ENCODE measurements at places on chromosomes 5 and 9.

- no peak for DNase-seq
These were observed 96.0 kb upstream of the ITGA2 start for GRCh38 chr5:52893105-52893504.

DNA sequence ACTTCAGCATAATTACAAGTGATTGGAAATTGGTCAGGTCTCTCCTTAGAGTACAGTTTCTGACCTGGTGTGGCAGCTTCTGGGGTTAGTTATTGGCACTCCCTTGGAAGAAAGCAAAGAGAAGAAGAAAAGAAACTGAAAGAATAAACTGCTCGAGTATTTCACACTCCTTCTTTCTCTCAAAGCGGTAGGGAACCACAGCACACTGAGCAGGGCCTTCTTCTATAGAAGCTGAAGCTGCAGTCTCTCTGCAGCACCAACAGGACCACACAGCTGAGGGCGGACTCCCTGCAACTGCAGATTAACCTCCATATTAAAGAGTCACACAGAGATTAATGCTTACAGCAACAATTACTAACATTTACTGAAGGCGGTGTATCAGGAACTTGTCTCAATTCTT lies 152.0 kb downstream of the TRPM6 start:
- DNase-seq, result no peak

DNA sequence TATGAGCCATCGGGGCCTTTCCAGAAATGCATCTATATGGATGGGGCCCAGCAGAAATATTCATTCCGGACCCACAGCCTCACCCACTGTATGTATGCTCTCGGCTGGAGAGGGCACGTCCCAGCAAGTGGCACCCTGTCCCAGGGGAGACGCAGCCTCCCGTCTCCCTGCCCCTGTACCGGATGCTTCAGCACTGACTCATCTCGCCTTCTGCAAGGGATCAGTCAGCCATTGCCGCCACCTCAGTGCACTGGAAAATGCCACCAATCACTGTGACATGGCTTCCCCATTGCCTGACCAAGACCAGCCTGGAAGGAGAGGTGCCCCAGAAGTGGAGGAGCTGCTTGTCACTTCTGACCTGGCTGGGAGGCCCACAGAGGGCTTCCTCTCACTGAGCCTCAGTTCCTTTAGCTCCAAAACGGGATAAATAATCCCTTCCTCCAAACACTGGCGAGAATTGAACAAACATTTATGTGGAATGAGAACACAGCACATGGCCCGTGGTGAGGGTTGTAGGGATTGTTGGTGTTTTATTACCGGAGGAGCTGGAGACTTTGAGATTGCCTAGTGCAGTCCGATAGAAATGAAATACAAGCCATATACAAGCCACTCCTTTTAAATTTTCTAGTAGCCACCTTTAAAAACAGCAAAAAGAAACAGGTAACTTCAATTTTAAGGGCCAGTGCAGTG lies 43.9 kb upstream of the ORM1 start:
- DNase-seq, result no peak

GRCh38 chr5:118647587-118647986 lies 340.8 kb downstream of the DTWD2 start:
- no peak for DNase-seq

DNA sequence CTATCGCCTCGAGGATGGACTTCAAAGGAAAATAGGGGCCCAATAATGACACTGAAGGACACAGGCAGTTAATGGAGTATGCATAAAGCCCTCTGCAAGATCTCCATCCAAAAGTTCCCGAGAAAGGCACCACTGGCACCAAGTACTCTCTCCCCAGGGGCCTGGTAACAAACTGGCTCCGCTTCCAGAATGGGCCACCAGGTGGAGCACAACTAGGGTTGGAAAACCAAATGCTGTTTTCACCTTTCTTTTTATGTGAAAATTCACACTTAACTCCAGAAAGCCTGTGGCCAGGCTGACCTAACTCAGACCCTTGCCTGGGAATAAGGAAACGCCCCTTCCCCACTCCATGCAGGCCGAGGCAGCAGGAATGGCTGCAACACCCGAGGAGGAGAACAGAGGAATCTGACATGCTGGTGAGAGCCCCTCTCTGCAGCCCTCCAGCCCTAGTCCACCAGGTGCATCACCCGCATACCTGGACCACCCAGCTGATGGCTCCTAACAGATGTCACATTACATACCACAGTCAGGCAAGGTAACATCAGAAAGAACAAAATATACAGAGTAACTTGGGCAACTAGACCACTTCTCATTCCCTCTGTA lies 42.8 kb downstream of the CAMSAP1 start:
- DNase-seq, result peak; percentile 42
